Activated T-helper 17 cell treated with anti-CD3 and anti-CD28 coated beads, Interleukin-2, amount 50 U/mL, for 72 hours (primary cell): ENCODE measurements at places on chromosomes 16 and 17.

DNA sequence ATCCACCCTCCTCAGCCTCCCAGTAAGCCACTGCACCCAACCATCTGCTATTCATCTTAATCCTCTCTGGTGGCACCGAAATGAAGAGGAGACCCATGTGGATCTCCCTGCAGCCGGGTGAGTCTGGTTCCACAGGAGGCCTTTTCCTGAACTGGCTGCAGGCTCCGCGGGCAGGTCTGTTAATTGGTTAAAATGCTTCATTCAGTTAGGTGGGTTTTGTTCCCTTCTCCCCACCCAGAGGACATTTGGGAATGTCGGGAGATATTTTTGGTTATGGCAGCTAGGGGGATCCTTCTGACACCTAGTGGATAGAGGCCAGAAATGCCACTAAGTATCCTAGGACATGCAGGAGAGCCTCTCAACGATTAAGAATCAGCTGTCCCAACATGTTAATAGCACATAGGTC is 16.7 kb downstream of the C16orf54 start:
- ATAC-seq = no peak

GRCh38 chr17:46056800-46057304 is 57.8 kb downstream of the STH start:
- no peak for ATAC-seq

DNA sequence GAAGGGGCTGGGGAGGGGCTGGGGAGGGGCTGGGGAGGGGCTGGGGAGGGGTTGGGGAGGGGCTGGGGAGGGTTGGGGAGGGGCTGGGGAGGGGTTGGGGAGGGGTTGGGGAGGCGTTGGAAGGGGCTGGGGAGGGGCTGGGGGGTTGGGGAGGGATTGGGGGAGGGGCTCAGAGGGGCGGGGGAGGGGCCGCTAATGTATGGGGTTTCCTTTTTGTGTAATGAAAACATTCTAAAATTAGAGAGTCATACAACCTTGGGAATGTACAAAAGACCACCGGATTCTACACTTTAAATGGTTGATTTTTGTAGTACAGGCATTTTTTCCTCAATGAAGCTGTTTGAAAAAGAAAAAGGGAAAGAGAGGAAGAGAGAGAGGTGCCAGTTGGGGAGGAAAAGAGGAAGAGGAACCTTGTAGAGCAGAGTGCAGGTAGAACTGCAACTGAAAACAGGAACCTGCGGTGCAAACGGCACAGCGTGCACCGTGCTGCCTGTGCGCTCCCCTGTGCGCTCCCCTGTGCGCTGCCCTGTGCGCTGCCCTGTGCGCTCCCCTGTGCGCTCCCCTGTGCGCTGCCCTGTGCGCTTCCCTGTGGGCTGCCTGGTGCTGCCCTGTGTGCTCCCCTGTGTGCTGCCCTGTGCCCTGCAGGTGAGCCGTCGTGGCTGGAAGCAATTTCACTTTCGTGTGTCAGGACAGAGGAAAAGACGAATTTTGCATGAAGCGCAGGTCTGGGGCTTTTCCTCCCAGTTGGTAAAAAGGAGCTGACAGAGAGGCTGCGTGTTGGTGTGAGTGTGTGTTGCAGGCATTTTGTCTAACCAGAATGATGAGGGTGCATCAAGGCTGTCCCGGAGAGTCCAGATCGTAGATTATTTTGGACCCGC is 40.8 kb downstream of the METRNL start:
- ATAC-seq = peak; percentile 64

DNA sequence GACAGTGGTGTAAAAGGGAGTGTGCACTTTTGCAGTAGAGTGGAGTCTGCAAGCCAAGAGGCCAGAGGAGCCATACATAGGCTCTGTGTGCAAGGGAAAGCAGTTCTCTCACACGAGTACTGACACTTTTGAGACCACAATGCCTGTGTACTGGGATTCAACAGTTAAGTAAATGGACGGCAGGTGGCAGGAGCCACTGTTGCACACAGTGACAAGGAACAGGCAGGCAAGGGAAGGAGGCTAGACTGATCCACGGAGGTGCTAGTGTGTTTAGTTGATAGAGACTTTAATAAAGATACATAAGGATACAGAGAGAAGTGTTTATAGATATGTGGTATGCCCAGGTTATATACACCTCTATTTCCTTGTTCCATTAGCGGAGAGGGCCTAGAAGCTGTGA is 67.0 kb downstream of the MPRIP start:
- peak; percentile 36 for ATAC-seq

- peak; percentile 19 for ATAC-seq
These were observed 1.4 kb upstream of the UNK start for GRCh38 chr17:75783069-75783783.

DNA sequence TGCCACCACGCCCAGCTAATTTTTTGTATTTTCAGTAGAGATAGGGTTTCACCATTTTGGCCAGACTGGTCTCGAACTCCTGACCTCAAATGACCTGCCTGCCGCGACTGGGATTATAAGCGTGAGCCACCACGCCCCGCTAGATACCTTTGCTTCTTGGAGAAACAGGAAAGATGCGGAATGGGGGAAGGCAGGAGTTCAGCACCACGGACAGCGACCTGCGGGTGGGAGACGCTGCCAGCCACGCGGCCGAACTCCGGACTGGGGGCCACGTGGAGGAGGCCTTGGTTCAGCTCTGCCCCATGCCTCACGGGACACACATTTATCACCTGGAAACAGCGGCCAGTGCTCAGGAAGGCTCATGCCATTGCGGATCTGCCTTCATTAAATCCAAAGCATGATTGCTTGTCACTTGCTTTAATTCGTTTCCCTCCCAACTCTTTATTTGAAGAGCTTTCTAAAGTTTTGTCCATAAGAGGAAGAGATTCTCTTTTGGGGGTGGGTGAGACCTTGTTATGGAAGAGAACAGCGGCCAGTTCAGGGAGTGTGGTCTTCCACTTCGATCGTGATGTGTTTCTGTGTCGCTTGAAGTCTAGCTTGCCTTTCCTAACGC is 219.9 kb downstream of the ENGASE start:
- no peak for ATAC-seq

DNA sequence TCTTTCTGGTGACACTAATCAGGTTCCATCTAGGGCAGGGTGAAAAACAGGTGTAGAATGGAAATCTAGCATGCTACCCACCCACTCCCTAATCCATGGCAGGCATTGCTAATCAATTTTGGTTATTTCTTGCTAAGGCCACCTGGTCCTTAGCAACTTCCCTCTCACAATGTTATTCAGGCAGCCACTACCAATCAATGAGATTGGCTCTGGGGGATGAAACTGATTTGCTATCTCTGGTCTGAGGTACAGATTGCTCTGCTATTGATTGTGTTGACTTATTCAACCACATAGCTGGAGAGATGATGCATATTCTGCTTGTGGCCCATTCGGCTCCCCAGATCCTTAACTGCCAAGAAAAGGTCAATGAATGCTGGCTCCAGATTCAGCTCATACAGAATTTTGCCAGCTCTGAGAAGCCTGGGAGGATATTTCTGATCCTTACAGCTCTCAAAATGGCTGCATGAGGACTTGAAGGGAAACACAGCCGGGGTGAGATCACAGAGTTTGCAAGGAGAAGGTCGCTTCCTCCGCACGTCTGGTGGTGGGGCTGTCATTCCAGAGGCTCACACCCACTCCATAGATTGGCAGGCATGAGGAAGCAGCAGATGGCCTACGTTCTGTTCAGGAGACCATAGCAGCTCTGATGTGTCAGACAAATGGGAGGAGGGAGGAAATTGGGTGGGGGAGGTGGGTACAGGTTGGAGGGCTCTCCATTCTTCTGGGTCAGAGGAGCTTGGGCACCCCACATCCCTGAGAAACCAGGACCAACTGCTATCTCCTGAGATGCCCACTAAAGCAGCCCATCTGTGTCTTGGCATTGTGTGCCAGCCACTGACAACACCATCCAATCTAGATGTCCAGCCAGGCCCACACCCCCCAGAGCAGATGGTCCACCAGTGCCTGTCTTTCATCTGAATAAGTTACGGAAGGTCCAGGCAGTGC is 22.3 kb downstream of the SEZ6 start:
- ATAC-seq = no peak

DNA sequence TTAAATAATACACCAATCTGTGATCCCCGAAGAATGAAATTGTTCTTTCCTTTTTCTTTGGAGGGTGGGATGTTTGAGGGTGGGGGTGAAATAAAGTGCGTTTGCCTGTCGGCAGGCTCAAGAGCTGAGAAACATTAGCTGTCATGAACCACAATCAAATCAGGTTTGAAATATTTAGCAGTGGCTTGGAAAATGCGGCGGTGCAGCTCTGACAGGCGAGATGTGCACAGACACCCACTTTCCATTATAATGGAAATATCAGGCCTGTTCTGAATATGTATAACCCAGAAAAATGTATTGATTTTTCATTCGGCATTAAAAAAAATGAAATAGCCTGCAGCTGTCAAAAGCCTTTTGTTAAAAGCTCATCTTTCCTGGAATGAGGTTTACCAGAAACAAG is 212.8 kb downstream of the ZFHX3 start:
- no peak for ATAC-seq

GRCh38 chr16:85689950-85690320 is 1.2 kb upstream of the GINS2 start:
- no peak for ATAC-seq

- ATAC-seq = no peak
These were observed 669 bp upstream of the CRISPLD2 start for GRCh38 chr16:84818989-84819643.

DNA sequence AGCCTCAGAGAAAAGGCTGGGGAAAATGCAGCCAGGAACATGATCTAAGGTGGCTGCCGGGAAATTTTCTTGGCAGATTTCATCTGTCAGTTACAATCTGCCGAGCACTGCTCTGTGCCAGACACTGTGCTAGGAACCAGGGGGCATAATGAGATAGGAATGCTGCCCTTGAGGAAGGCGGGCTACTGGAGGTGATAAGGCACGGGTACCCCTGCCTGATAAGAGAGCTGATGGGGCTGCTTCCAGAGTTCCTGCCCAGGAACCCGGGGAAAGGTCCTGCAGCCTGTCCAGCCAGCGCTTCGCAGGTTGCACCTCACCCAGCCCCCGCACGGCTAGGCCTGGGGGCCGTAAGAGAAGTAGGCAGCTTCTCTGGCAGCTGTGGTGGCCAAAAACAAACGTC is 3.1 kb downstream of the SCNN1G start:
- ATAC-seq = no peak

DNA sequence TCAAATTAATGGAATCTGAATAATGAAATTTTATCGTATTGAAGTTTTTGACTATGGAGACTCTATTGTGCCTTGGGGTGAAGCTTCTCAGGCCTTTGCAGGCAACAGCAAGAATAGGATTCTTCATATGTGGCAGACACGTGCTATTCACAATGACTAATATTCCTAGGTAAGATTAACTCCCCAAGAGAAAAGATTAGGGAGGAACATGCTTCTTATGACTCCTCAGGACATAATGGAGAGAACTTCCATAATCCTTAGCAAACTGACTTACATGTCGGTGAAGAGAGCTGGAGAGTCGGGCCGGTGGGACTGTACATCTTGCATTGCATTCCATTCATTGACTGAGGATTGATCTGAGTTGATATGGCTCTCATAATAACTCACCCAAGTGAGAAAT is 48.9 kb upstream of the CORO6 start:
- ATAC-seq = no peak

- ATAC-seq = no peak
These were observed 47.4 kb upstream of the MEIOC start for GRCh38 chr17:44608727-44609435.

- ATAC-seq = no peak
These were observed 8.9 kb downstream of the MYO15B start for GRCh38 chr17:75596320-75597087.

- no peak for ATAC-seq
These were observed 42.4 kb upstream of the LONP2 start for GRCh38 chr16:48201515-48202201.

- no peak for ATAC-seq
These were observed 19.1 kb upstream of the APOH start for GRCh38 chr17:66248285-66248684.

- ATAC-seq = no peak
These were observed 2.8 kb downstream of the ADGRG1 start for GRCh38 chr16:57630931-57631845.

GRCh38 chr17:1847191-1847590 is 17.4 kb downstream of the RPA1 start:
- ATAC-seq = no peak

DNA sequence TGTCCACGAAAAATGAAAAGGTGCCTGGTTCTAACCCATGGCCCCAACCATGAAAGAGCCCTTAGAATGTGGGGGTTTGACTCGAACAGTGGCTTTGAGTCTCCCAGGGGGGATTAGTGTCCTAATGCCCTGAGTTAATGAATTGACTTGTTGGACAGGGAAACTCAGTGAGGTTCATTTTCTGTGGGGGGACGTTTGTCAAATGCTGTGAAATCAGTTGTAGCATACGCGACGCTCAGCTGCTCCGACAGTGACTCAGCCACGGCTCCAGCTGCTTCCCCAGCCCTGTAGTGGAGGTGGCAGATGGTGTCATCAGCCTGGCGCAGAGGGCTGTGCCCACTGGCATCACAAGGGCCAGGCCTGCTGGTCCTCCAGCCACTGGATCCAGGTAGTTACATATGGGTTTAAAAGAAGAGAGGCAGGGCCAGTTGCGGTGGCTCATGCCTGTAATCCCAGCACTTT is 3.9 kb upstream of the TMEM235 start:
- no peak for ATAC-seq

DNA sequence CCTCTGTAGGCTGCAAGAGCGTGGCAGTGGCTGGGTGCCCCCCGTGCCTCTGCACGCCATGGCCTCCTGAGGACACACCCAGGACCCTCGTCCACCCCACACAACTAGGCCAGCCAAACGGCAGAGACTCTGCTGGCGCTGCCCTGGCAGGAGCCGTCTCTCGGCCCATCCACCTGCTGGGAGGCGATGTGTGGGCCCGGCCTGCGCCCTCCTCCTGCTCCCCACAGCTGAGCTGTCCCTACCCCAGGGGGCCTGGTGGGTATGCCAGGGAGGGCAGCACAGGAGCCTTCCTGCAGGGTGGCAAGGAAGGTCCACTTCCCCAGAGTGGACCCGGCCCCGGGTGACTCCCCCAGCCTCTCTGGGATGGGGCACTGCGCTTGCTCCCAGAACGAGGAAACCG is 7.0 kb downstream of the RNF166 start:
- ATAC-seq = no peak

- no peak for ATAC-seq
These were observed 242.9 kb downstream of the FTO start for GRCh38 chr16:53946746-53947386.

- ATAC-seq = no peak
These were observed 10.7 kb upstream of the KRT28 start for GRCh38 chr17:40810494-40810893.
